ENCODE measurements at places on chromosomes 3 and 15.
A peak's percentile ranks its signal among the peaks of the same experiment; 100 is the strongest.

GRCh38 chr3:30586096-30586805, 20.1 kb upstream of the TGFBR2 start:
- no peak for DNase-seq

- DNase-seq, result no peak
These were observed 24.6 kb upstream of the CORO2B start for GRCh38 chr15:68553994-68554720.

- DNase-seq, result no peak
These were observed 901 bp downstream of the NAA50 start for GRCh38 chr3:113744941-113745755.

DNA sequence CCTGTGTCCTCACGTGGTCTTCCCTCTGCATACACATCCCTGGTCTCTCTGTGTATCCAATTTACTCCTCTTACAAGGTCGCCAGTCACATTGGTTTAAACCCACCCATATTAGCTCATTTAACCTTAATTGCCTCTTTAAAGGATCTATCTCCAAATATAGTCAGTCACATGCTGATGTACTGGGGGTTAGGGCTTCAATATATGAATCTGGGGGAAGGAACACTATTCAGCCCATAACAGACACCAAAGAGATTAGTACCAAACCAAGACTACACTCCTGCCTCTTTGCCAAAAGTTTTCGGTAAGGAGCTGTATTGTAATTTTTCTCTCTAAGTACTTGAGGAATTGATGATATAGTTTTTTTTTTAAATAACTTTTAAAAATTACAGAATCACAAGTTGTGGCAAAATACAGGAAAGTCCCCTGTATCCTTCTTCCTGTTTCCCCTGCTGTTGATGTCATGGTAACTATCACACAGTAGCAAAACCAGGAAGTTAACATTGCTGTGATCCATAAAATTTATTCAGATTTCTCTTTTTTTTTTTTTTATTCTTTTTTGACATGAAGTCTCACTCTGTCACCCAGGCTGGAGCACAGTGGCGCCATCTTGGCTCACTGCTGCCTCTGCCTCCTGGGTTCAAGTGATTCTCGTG, 67.8 kb downstream of the SLCO3A1 start:
- no peak for DNase-seq

DNA sequence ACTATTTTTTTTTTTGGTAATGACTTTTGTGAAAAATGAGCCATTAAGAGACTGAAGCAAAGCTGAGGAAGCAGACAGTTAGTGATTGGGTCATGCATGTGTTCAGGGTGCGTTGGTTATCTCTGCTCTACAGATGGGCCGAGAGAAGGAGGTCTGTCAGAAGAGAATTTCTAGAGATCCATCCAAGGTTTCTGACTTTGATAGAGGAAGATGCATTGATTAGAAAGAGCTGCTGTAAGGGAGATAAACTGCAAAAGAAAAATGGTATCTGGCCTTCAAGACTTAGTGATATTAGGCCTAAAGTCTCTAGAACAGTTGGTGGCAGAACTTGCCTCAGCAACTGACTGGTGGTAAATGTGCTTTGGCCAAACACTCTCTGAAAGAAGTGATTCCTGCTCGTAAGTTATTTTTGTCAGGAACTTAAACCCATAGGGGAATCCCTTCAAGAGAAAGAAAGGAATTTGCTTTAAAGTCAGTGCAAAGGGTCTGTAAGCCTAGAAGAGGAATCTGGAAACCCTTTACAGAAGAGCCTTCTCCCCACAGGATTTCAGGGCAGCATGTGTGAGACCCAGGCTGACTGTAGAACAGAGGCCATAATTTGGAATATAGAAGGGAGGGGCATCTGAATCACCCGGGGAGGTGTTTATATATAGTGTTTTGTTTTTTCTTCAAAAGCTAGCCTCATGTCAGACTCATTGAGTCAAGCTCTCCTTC, 67.8 kb downstream of the OPA1 start:
- DNase-seq, result no peak

- DNase-seq, result no peak
These were observed 487 bp downstream of the DUOX2 start for GRCh38 chr15:45113380-45113990.

DNA sequence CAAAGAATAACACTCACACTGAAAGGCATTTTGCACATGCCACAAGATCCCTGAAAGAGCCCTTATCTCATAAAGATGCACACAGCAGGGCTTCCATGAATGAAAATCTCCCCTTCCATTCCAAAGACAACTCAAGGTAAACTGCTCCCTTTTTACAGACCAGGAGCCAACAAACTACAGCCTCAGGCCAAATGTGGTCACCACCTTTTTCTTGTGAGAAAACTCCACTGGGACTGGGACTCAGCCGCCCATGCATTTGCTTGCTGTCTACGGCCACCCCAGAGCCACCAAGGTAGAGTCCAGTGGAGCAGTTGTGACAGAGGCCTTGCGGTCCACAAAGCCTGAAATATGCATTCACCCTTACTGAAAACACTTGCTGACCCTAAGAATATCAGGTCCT, 334.8 kb downstream of the OCA2 start:
- DNase-seq, result no peak

DNA sequence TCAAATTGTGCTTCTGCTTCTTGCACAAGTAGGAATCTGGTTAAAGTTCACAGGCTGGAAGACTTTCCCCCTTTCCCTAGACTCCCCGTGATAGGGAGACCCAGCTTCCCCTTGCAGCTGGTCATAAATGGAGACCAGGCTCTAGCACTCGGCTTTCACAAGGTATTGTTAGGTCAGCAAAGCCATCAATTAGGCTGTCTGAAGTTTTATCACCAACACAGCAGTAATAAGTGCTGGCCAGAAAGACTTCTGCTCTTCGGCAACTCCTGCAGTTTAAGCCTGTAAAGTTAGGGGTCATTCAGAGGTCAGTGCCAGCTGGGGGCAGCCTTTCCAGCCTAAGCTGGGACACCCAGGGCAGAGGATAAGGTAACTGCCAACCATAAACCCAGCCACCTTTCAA, 203.4 kb downstream of the MEIS2 start:
- no peak for DNase-seq

DNA sequence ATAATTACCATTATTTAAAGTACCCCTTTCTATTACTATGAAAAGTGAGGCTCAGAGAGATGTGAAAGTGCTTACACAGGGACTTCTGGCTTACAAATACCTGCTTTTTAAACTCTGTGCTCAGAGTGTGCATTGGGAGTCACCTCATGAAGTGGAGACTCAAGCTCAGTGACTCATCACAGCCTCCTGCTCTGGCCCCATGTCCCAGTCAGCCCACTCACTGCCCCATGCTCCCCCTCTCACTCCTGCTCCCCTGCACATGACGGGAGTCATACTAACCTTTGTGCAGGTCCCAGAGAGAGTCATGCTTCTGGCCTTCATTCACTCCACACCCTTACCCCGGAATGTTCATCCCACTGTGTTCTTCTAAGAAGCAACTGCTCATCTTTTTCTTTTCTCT, 20.2 kb downstream of the CCR1 start:
- no peak for DNase-seq

GRCh38 chr3:81363816-81364215, 397.6 kb downstream of the GBE1 start:
- DNase-seq, result no peak

DNA sequence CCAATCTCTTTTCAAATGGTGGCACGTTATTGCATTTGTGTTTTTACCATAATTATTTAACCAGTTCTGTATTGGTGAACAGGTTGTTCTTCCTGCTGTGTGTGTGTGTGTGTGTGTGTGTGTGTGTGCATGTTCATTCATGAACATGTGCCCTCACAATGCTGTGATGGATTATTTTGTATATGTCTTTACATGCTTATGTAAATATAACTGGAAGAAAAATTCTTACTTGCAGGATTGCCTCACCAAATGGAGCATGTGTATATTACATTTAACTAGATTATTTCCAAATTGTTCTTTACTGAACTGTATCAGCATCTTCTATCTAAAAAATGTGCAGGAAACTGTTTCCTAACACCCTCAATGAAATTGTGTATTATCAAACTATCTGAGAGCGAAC, 175.2 kb upstream of the ZPLD1 start:
- DNase-seq, result no peak

GRCh38 chr3:158845765-158846350, 44.0 kb downstream of the MFSD1 start:
- DNase-seq, result peak; percentile 32

GRCh38 chr15:89777782-89778380, 1.7 kb downstream of the MESP2 start:
- no peak for DNase-seq

- no peak for DNase-seq
These were observed 213.2 kb upstream of the MRPL3 start for GRCh38 chr3:131716007-131716406.

DNA sequence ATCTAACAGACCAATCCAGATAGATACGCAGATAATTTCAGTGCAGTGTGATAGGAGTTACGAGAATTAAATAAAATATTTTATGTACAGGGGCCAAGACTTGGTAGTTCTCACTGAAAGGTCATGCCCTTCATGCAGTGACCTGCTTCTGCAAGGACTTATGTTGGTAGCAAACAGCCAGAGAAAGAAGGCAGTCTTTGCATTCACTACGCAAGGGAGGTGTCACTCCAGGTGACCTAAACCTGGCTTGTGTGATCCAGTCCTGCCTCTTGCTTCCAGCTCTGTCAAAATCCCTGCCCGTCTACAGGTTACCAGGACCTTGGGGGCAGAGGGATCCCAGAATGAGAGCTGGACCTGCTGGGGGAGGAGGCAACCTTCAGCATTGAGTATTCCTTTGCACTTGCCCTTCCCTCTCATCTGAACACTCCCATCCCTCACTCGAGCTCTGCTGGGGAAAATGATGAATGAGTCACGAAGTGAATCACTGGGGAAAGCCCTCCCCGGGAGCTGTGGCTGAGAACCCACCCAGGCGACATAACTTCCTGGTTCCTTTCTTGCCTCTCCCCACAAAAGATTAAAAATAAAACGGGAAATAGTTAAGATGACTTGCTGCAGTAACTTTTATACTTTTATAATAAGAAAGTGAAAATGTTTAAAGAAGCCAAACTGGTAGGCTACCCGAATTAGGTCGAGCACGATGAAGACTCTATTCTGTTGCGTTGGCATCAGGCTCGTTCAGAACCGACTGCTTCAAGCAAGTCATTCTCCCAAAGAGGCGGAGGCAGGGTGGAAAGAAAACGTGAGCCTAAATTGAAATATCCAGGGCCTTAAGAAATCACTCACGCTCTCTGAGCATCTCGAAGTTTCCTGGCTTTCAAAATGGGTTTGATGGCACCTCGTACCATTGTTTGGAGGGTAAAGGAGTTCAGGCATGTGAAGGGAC, 216.1 kb downstream of the SLCO3A1 start:
- no peak for DNase-seq

DNA sequence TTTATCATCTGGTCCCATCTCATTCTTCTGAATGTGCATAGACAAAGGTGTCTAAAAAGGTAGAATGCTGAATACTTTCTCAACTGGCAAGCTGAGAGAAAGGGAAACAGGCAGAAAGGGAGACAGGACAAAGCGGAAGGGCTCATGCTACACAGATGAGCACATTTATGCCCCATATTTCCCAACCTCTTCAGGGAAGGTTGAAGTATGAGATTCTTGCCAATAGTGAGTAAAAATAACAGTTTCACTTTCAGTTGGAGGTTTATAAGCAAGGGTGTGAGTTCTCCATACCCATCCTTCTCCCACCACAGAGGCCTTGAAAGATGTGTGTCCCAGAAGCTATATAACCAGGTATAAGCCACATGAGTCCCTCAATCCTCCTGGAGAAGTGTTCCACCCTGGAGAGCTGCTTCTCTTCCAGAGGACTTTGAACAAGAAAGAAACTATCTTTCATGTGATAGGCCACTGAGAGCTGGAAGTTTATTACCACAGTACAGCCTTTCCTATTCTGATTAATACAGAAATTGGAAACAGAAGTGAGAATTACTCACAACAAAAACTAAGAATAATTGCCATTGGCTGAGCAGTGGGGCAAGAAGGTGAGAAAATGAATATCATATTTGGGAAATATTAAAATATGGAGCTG, 709.4 kb upstream of the NR2F2 start:
- no peak for DNase-seq

DNA sequence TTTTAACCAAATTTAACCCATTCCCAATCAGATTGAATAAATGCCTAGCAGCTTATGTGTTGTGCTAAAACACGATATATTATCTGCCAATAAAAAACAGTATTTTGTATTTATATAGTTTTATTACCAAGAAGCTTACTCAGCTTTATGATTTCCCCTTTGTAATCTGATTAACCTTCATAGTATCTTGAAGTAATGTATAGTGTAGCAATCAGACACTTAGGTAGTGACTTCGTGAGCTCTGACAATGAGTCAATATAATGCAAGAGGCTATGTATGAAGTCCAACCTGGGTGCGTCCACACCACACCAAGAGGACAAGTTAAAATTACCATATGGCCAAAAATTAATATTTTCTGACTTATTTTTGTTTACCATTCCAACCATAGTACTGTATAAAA, 2.1 kb upstream of the CNBP start:
- DNase-seq, result no peak

- DNase-seq, result no peak
These were observed 3.7 kb downstream of the IFRD2 start for GRCh38 chr3:50288387-50289007.

DNA sequence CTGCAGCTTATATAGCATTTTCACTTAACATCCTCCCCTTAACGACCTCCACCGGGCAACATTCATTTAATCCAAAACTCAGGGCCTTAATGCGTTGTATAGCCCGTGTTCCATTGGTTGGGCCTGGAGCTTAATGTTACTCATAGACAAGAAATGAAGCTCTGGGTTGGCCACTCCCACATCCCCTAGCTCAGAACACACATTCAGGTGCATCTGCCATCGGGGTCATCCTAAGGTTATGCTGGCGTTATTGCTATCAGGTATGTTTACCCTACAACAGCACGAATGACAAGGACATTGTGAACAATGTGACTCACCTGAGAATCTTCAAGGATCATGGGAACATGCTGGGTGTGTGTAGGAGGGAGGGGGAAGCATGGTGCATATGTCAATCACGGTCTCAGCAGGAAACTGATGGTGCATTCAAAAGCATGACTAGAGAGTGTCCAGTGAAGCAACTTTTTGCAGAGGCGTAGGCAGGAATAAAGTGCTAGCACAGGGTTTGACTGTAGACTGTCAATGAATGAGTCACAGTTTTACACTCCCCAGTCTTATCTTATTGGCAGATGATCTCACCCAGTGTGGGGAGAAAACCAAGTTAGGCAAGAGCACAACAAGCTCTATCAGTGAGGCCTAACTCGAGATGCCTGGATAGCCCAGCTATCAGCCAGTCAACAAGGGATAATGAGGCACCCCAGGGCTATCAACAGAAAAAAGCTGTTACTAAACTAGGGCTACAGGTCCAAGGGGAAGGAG, 402.1 kb upstream of the MCTP2 start:
- DNase-seq, result no peak
